ENCODE measurements at places on chromosomes 1 and 21. TPM values are rescaled to one million over a fixed set of nuclear protein-coding genes. Genes with fewer than 3 reads are reported as not detected.

DNA sequence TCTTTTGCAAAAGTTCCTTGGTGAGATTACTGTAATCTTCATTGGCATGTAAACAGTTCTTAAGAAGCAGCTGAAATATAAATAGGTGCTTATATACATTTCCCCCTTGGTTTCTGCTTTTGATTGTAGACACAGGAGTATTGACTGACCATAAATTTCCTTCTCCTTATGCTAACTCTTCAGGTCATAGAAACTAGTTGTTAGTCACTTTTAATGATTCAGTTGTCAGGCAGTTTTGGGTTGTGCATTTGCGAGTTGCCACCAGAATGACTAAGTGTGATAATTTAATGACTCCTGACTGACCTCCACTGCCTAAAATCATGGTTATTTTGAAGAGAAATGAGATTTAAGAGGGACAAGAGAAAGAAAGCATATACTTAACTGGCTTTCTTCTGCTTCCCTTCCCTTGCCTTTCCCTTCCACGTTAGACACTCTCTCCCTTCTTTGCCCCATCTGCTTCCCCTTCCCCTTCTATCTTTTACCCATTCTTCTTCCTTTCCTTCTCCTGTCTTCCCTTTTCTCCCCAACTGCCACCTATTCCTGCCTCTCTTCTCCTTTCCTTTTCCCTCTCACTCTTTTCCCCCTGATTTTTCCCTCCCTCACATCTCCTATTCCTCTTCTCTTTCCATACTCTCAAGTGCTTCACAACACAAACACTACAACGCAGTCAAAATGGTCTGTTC lies 12.3 kb downstream of the ZMPSTE24 start:
- DNase-seq = no peak

- peak; percentile 62 for DNase-seq
Measured at GRCh38 chr1:6962996-6963911, 178.0 kb downstream of the CAMTA1 start.

DNA sequence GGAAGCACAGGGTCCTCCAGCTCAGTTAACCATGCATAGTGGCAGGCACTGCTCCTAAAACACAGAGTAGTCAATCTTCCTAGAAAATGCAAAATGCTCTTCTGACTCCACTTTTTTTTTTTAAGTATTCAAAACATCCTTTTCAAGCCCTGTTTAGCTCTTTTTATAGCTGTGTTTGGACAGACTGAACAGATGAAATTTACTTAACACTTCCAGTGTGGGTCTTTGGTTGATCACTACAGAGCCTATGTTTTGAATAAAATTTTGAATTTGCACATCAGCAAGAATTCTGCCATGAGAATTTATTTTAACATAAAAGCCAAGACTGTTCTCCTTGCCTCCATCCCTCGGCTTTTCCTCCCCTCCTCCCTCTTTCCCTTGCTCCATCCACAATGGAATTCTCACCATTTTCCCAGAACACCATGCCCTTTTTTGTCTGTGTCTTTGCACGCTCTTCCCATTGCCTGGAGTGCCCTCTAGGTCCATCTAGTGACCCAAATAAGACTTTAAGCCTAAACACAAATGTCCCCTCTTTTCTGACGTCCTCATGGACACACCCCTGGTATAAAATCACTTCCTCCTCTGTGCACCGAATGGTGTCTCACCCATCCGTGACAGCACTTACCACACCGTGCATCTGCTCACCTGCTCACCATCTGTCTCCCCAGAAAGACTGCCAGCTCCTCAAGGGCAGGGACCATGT lies 24.0 kb upstream of the CPT2 start:
- no peak for DNase-seq

- no peak for DNase-seq
Measured at GRCh38 chr1:183516725-183517124, 44.4 kb downstream of the SMG7 start.

DNA sequence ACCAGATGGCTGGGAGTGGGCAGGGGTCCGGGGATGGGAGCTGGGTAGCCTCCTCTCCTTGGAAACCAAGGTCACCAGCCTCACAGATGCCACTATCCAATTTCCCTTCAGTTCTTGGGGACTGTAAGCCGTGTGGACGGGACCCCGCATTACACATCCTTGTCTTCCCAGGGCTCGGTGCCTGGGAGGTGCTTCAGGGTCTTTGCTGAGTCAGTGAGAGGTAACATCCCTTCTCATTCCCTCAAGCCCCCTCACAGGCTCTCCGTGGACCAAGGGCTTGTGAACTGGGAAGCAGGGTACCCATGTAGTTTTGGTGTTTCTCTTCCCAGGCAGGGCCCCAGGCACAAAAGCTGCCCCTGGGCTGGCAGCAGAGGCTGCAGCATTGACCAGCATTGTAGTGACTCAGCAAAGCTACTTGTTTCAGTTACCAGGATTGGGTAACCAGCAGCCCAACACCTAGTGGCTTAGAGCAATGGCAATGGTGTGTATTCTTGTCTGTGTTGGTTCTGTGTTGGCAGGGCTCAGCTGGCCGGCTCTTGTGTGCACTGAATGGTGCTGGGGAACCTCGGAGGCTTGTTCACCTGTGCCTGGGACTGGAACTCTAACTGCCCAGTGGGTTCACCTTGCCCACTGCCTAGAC lies 24.6 kb upstream of the PCBP3 start:
- DNase-seq = no peak

- peak; percentile 58 for DNase-seq
Measured at GRCh38 chr1:64505232-64505943, 35.5 kb downstream of the CACHD1 start.

GRCh38 chr1:202159534-202160371 lies 649 bp downstream of the PTPN7 start:
- DNase-seq = no peak

GRCh38 chr1:223620297-223620897 lies 45.1 kb downstream of the CAPN8 start:
- DNase-seq = no peak

DNA sequence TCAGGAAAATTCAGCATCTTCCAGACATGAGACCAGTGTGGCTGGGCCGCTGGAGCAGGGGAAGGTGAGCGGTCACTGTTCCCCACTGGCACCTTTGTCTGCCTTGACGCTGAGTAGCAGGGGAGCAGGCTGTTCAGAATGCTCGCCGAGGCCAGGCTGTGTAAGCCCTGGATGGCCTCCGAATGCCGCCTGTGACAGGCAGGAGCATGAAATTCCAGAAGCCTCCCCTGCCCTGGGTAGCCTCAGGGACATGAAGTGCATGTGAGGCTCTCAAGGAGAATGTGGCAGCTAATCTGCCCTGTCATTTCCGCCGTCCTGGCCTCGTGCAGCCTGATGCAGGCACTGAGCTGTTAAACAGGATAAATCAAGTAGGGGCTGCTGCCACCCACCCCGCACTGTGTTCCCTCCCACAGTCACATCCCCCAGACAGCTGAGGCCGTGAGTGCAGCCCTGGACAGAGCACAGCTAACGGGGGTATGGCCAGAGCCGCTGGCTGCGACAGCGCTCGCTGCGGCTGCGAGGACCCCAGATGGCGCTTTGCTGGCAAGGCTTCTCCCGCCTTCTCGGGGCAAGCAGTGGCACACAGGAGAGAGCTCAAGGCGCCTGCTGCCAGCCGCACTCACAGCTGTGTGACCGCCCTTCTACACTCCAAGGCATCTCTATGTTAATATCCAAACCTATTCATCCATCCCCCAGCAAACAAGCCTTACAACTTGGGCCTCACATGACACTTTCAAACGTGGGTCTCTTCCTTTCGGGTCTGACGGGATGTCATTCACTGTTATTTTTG lies 105.0 kb upstream of the COL6A1 start:
- DNase-seq = no peak

DNA sequence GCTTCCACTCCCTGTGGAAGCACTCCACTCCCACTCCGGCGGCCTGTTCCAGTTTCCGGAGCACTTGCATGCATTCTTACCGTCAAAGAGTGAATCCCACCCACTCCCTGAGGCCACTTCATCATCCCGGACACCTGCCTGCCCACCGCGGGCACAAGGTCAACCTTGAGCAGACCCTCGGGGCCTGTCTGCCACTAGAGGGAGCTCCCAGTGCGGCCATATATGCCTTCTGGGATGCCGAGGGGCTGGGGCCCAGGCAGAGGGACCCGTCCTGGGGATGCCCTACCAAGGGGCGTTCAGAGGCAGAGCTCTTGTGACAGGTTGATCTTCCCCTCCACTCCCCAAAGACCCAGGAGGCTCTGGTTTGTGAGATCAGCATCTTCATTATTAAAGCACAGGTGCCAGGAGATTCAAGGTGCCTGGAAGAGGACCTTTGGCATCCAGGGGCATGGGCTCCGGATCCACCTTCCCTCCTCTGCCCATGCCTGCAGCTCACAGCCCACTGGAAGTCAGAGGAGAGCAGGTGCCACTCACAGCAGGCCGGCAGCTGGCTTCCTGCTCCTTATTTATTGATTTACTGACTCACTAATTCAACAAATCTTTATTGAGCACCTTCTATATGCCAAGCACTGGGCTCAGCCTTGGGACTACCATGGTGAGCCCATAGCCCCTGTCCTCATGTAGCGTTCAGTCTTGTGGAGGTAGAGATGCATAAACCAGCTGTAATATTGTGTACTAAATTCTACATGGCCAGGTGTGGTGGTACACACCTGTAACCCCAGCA lies 47.3 kb downstream of the UBIAD1 start:
- no peak for DNase-seq

- DNase-seq = no peak
Measured at GRCh38 chr1:193190096-193190744, 3.8 kb upstream of the B3GALT2 start.

- no peak for DNase-seq
Measured at GRCh38 chr21:40639616-40640194, 207.3 kb downstream of the DSCAM start.

DNA sequence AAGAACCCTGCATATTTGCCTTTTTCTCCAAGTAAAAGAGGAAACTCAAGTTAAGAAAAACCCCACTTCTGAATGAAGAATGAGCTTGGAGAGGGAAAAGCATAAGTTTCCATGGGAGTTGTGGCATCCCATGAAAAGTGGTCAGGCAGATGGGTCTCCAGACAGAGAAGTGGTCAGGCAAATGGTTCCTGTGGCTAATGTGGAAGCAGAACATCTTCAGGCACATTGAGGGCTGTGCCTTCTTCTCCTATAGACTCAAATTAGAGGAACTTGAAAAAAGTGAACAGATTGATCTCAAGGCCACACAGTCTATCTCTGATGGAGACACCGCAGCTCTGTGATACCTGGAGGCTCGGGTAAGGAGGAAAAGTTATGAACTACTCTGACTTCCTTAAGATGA lies 55.7 kb upstream of the KIRREL1 start:
- DNase-seq = no peak

DNA sequence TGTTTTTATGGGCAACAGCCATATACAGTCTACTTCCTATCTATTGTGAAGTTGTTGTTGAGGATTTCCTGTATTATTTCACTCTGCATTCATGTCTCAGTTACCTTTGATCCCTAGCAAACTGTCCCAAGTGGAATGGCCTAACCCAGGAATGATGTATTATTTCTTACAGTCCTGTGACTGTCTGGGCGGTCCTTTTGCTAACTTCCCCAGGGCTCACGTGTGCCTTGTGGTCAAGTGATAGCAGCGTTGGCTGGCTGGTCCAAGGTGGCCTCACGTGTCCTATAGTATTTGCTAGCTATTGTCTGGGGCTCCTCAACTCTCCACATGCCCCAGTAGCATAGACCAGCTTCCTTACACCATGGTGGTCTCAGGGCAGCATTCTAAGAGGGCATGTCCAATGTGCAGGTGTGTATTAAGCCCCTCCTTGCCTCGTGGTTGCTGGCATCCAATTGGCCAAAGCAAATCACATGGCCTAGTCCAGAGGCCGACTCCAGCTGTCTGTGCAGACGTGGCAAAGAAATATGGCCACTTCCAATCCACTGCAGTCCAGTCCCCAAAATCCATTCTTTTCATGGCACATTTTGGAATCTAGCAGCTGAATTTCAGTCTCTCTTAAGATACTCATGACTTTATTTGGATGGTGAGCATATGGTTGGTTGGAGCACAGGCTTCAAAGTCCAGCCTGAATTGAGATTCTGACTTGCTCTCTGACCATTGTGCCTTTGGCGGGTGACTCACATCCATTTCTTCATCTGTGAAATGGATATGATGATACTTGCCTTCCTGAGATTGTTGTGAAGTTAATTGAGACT lies 94.1 kb downstream of the GALNT2 start:
- DNase-seq = peak; percentile 9

- DNase-seq = no peak
Measured at GRCh38 chr1:17293681-17294425, 14.1 kb upstream of the PADI4 start.

- DNase-seq = no peak
Measured at GRCh38 chr1:198845851-198846250, 207.0 kb downstream of the PTPRC start.

- DNase-seq = no peak
Measured at GRCh38 chr1:173112129-173112528, 61.4 kb upstream of the TNFSF18 start.

- DNase-seq = no peak
Measured at GRCh38 chr1:244273845-244274619, 177.7 kb downstream of the ADSS2 start.

- no peak for DNase-seq
Measured at GRCh38 chr1:22710701-22711049, at the start of gene EPHB2. TSS of gene EPHB2 (plus strand) at chr1:22710839. CDS start at chr1:22710983, 144 bp downstream.

DNA sequence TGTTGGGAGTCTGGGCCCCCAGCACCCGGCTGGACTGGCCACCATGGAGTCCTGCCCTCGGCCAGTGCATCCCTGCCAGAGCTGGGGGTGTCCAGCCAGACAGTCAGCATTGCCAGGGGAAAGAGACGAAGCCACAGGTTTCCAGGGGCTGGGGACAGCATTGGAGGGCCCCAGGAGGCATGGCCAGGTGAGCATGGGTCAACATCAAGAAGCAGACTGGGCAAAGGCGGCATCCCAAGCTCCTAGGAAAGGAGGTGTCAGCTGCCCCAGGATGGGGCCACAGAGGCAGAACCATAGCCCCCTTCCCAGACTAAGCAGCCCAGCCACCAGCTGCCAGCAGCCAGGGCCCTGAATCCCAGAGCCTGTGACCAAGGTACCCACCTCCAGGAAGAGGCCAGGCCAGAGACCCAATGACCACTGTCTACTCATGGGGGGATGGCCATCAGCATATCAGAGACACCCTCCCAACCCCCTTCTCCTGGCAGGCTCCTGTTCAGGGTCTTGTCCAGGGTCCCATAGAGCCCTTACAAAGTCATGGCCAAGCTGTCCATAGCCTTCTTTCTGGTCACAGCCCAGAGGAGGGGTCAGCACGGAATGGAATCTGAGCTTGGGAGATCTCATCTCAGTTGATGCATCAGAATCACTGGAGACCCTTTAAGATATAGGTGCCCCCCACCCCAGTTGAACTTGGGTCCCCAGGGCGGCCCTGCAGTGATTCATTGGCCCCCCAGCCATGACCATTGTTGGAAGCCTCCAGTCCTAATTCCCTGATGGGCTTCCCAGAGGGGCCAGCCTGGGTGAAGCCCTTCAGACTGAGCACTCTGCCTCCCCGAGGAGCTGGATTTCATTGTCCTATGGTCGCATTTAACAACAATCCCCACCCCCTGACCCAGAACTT lies 32.5 kb downstream of the WNT3A start:
- DNase-seq = peak; percentile 26

- no peak for DNase-seq
Measured at GRCh38 chr1:64960731-64961130, 5.6 kb downstream of the JAK1 start.

- DNase-seq = no peak
Measured at GRCh38 chr1:116842654-116843053, 67.1 kb upstream of the PTGFRN start.

Gene ANGPTL7
- 1.4 TPM for total RNA-seq

Gene SDC3
- 68.2 TPM for total RNA-seq

Gene TEDDM1
- total RNA-seq = not detected

Gene CDC7
- total RNA-seq = 4.9 TPM

Gene CD5L
- not detected for total RNA-seq

Gene BRDT
- not detected for total RNA-seq

Gene LAD1
- 186 TPM for total RNA-seq

Gene C8B
- not detected for total RNA-seq

Gene SMIM1
- 9.6 TPM for total RNA-seq

Gene C4BPA
- total RNA-seq = 0.21 TPM

Gene GRHL3
- 140 TPM for total RNA-seq

Gene OPTC
- not detected for total RNA-seq

Gene RNF207
- total RNA-seq = 63.0 TPM
